ENCODE measurements at places on chromosomes 1 and 21.

- DNase-seq: no peak
Observed at GRCh38 chr1:71916894-71917293, 365.4 kb downstream of the NEGR1 start.

DNA sequence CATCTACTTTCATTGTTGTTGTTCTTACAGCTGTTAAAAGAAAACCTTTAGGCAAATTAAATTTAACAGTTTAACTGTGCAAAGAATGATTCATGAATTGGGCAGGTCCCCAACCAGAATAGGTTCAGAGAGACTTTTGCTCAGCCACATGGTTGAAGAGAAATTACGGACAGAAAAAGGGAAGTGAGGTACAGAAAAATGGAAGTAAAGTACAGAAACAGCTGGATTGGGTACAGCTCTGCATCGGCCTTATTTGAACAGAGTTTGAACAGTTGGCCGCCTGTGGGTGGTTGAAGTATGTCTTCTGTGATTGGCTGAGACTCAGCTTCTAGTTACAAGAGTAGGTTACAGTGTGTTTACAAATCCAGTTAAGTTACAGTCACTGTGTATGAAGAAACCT, 210.1 kb downstream of the FGGY start:
- no peak for DNase-seq

DNA sequence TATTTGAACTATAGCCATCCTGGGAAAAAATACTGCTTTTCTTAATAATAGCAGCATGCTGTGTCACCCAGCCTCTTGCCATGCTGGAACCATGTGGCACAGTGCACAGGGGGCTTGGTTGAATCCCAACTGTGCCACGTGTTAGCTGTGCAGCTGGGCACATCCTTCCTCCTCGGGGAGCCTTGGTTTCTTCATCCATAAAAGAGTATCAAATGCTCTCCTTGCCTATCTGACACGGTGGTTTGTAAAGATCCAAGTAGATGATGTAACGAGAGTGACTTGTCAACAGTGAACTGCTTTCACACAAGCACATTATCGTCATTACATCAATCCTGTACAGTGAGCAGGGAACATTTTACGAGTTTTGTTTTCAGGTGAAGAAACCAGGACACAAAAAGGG, 24.4 kb downstream of the VASH2 start:
- DNase-seq: no peak

GRCh38 chr1:234597894-234598293, 12.1 kb downstream of the IRF2BP2 start:
- peak; percentile 69 for DNase-seq

GRCh38 chr1:224503161-224504118, 68.8 kb upstream of the WDR26 start:
- DNase-seq: no peak

GRCh38 chr1:208100906-208101305, 143.3 kb downstream of the PLXNA2 start:
- no peak for DNase-seq

GRCh38 chr1:117286145-117286544, 75.4 kb upstream of the VTCN1 start:
- no peak for DNase-seq

GRCh38 chr1:163410073-163410999, 88.6 kb downstream of the NUF2 start:
- DNase-seq: peak; percentile 7

GRCh38 chr1:8443558-8444194, 125.8 kb downstream of the SLC45A1 start:
- no peak for DNase-seq

- DNase-seq: no peak
Observed at GRCh38 chr1:150176593-150176992, 26.9 kb downstream of the PLEKHO1 start.

- DNase-seq: peak; percentile 39
Observed at GRCh38 chr1:9825093-9826074, 1.6 kb upstream of the CLSTN1 start.

DNA sequence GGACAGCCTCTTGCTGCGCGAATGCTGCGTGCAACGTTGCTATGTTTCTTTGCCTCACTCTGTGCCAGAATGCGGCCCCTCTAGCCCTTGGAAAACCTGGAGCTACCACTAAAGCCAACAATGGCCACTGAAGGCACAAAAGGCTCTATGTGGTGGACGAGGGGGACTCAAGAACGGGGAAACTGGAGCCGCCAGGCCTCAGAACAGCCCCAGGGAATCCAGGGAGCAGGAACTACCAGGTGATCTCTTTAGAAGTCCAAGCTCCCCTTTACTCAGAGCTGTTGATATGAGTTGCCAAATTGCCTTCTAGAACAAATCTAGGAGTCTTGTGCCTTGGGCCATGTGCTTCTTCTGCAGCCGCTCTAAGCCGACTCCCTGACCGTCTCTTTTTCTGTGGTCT, 113.8 kb upstream of the ERRFI1 start:
- DNase-seq: no peak

DNA sequence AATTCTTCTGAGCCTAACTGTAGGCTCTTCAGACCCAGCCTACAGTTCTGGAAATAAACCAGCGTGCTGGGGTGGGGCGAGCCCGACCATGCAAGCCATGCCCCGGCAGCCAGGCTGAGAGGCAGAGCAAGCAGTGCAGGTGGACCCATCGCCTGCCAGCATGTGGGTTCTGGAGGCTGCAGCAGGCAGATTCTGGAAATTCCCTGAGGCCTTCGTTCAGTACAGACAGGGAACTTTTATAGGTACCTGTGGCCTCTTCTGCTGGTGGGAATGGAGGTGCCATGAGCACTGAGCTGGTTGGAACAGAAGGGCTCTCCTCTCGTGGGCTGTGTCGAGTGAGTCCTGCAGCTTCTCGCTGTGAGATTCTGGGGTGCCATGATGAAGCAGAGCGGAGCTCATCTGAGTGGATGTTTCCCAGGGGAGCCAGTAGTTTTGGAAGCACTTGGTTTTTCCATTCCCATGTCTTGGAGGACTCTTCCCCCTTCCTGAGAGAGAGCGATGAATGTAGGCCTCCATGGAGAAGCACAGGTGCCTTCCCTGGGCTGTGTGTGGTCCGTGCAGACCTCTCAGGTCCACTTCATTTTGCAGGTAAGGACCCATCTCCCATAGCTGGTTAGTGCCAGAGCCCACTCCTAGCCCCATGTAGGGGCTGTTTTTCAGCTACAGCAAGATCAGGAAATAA, 94.1 kb downstream of the PCBP3 start:
- DNase-seq: no peak

DNA sequence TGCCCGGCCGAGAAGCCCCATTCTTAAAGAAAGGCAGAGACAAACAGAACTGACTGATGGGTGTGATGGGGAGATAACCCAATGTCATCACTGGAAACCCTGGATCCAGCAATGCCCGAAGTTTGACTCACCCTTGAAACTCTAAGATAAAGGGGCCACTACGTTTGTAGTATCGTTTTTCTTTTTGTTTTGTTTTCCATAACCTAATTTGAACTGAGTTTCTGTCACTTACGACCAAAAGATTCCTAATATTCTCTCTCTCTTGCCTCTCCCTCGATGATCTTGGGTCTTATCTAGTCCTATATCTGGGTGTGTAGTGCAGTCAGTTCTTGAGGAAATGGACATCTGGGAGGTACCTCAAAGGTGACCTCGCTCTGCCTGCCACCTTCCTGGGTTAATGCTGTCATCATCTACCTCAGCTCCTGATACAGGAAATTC, 57.8 kb upstream of the ID3 start:
- DNase-seq: no peak

DNA sequence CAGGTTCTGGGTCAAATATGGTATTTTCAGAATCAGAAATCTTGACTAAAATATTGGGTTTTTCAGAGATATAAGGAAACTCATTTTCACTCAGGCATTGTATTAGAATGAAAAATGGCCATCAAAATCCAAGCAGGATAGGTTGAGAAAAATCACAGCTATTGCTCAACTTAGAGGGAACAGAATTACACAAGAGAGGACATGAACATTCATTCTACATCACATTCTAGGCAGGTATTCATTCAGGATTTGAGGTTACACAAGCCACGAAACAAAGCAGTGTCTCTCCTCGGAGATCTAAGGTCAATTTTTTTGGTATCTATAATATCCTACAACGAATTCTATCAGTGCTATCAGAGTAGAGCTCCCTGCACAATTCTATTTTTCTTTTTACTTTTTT, 163.6 kb upstream of the HP1BP3 start:
- DNase-seq: no peak

DNA sequence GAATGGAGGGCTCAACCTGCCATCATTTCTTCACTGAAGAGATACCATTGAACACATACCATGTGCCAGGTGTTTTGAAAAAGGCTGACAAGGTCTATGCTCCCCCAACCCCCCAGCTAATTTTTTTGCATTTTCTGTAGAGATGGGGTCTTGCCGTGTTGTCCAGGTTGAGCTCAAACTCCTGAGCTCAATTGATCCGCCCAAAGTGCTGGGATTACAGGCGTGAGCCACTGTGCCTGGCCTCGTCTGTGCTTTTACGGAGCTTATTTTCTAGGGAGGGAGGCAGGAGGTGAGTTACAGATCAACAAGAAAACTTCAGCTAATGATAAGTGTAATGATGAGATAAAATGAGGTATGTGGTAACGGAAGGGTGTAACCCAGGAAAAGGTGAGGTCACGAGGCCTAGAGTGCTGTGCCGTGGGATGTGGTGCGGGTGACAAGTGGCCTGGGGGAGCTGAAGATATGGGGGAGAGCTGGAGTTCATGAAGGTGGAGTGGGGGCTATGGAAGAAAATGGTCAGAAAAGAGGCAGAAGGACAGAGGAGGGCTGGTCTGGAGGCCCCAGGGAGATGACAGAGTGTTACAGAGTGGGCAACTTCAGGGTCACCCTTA, 28.2 kb downstream of the FAAH start:
- DNase-seq: peak; percentile 22

- DNase-seq: no peak
Observed at GRCh38 chr1:23597635-23598388, 38.5 kb upstream of the ID3 start.

DNA sequence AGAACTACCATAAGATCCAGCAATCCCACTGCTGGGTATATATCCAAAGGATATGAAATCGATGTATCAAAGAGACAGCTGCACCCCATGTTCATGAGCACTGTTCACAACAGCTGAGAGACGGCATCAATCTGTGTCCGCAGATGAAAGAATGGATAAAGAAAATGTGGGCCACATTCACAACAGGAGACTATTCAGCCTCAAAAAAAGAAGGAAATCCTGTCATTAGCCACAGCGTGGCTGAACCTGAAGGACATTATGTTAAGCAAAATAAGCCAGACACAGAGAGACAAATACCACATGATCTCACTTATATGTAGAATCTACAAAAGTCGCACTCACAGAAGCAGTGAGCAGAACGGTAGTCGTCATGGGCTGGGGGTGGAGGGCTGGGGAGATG, 99.2 kb upstream of the IFFO2 start:
- DNase-seq: no peak

DNA sequence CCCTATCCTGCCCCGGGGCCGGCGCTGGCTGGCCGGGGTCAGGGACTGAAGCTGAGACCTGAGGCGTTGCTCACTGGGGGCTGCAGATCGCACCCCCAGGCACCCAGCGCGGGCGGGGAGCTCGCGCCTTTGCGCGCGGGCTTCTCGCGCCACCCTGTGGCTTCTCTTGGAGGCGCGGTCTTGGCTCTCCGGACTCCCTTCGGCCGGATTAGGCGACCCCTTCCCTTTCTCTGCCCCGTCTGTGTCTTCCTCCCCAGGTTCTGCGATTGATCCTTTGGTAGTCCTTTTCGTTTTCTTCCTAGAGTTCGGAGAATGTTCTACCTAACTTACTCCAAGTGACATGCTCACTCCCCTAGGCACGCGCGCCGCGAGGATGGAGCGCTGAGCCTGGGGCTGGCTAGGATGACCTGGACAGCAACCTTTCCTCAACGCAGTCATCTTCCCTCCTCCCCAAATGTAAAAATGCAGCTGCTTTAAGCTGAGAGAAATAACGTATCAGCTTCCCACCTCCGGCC, 495 bp upstream of the NTRK1 start:
- peak; percentile 40 for DNase-seq

- DNase-seq: no peak
Observed at GRCh38 chr1:20139776-20140612, 871 bp downstream of the PLA2G2F start.

DNA sequence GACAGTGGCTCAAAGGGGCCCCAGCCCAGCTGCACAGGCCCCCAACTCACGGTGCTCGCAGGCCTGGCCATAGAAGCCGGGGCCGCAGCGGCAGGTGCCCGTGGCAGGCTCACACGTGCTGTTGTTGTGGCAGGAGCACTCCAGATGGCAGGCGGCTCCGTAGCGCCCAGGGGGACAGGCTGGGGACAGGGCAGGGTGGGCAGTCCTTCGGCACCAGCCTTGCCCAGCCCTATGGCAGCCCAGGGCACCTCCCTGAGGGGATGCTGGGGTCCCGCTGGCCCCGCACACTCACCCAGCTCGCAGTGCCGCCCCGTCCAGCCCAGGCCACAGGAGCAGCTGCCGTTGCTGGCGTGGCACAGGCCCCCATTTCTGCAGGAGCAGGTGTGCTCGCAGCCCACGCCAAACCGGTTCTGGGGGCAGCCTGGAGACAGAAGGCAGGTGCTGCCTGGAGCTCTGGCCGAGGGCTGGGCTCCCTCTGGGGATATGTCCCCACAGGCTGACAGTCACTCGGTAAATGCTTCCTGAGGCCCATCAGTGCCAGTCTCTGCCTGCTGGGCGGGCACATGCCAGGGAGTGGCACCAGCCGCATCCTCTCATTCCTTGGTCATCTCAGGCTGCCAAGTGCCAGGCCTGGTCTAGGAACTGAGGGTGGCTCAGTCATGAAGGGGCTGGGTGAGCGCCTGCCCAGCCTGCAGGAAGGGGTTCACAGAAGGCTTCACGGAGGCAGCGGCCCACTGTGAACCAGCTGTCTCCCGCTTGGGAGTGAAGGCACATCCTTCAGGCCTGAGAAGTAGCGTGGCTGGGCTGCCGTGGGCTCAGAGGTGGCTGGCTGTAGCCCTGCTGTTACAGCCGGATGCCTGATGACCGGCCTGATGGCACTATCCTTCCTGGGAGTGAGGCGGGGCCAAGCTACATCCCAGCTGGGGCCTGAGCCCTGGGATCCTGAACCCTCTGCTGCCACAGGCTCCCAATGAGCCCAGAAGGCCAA, 40.1 kb downstream of the ARHGEF16 start:
- no peak for DNase-seq

- no peak for DNase-seq
Observed at GRCh38 chr1:41278076-41278475, 36.0 kb upstream of the SCMH1 start.

GRCh38 chr1:214550857-214551435, 456 bp downstream of the PTPN14 start:
- no peak for DNase-seq

DNA sequence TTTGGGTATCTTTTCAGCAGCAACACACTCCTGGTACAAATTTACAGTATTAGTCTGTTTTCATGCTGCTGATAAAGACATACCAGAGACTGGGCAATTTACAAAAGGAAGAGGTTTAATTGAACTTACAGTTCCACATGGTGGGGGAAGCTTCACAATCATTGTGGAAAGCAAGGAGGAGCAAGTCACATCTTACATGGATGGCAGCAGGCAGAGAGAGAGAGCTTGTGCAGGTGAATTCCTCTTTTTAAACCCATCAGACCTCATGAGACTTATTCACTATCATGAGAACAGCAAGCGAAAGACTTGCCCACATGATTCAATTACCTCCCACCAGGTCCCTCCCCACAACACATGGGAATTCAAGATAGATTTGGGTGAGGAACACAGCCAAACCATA, 124.5 kb downstream of the TPR start:
- DNase-seq: no peak

GRCh38 chr1:245404527-245404926, 249.7 kb downstream of the KIF26B start:
- DNase-seq: no peak

Data from CD4-positive, alpha-beta T cell treated with Interleukin-6 at 100 ng/mL for 8 hours (primary cell).